ENCODE measurements at places on chromosomes 11 and 22.

DNA sequence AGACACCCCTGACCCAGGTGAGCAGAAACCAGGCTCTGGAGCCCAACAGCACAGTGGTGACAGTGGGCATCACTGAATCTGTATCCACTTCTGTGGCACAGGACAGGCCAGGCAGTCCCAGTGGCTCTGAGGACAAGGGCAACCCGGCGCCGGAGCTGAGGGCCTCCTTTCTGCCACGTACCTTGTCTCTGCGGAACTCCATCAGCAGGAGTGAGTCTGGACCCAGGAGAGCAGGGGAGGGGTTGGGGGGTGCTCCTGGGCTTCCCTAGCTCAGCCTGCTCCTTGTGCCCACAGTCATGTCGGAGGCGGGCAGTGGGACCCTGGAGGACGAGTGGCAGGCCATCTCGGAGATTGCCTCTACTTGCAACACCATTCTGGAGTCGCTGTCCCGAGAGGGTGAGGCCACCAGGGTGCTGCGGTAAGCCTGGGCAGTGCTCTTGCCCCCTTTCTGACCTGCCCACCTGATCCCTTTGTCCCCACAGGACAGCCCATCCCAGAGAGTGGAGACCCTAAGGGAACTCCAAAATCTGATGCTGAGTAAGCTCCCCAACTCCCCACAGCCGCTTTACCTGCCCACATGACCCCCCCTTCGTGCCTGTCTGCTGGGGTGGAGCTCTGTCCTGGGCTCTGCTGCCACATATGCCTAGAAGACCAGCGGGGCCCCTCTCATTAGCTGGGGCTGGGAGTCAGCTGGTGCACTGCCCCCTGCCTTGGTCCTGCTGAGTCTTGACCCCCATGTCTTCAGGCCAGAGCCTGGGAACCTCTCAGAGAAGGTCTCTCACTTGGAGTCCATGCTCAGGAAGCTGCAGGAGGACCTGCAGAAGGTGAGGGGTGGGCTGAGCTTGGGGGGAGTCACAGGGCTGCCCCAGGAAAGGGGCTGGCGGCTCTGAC lies 12.0 kb downstream of the SIPA1 start:
- peak; percentile 1 for DNase-seq

DNA sequence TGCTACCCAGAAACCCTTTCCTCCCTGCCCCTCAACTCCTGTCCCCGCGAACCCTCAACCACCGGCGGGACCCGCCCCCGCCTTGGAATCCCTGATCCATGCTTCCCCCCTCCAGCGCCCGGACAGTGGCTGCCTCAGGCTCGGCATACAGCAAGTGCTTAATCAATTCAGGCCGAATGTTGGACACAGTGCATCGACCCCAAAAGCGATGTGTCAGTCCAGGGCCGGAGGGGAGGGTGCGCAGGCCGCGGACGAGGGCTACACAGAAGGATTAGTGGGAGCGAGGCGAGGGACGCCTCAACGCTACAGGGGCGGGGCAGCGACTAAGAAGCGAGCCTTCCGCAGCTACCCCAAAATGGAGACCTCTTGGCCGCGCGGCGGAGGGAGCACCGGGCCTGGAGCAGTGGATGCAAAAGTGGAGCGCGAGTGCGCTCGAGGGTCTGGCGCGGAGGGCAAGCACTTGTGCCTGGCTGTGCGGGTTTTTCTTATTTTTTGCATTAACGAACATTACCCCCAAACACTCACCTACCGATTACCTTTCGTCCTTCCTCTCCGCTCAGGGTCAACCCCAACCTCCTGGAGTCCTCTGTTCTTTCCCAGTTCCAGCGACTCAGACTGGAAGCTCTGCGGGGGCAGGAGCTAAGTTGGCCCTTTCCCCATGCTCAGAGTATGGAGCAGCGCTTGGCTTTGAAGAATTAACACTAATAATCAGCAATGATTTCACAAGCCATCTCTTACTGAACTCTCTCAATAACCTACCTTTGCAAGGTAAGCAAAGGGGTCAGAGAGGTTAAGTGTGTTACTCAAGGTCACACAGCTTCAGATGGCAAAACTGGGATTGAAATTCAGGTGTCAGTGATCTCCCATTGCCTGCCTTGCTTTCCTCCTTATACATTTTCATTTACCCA lies 30.0 kb upstream of the WNT11 start:
- peak; percentile 73 for DNase-seq

DNA sequence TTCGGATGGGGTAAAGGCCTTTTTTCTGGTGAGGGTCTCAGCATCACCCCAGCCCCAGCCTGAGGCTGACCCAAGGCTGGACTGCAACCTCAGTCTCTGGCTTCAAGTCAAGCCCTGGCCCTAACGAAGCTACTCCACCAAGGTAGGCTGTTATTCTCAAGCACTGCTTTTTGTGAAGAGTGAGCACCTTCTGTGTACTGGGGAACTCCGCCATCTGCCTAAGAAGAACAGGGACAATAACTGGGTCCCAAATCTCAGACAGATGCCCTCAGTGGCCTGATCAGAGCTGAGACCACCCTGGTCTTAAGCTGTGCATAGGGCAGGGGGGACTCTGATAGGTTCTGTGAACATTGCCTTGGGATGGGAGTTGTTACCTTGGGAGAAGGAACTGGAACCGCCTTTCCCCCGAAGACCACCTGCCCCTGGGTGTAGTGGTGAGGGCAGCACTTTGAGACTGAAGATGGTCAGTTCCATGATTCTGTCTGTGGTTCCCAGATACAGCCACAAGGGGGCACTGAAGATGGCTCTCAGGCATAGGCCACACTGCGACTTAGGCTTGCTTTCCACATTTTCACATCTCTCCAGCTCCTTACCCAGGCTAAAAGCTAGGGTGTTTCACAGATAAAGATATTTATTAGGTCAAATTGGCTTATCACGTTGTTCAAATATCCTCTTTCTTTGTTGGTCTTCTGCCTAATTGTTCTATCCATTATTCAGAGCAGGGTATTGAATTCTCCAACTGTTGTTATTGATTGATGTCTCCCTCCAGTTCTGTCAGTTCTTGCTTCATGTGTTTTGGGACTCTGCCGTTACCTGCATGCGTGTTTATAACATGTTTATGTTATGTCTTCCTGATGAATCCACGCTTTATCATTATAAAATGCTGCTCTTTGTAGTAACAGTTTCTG lies 11.8 kb upstream of the UVRAG start:
- DNase-seq, result peak; percentile 77

- no peak for DNase-seq
Observed at GRCh38 chr11:71327156-71328085, 75.0 kb upstream of the SHANK2 start.

DNA sequence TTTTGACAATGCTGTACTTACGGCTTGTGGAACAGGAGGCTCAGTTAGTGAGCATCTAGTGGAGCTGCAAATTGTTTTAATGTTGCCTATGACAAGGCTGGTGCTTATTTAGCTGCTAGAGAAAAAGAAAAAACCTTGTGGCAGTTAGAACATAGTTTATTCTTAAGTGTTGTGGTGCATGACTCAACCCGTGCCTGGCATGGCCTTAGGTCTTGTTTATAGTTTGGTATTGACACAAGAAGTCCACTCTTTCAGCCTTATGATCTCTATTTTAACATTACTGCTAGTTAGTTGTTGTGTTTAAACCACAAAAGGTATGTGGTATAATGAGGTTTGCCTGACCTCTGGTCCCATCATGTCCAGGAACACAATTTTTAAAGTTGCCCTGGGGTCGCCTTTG lies 744.6 kb downstream of the FAM181B start:
- no peak for DNase-seq

GRCh38 chr11:29389793-29390192 lies 627.0 kb downstream of the KCNA4 start:
- no peak for DNase-seq

- no peak for DNase-seq
Observed at GRCh38 chr11:39725081-39725480, 1734.4 kb downstream of the LRRC4C start.

- no peak for DNase-seq
Observed at GRCh38 chr22:37453696-37454095, 26.4 kb upstream of the ELFN2 start.

GRCh38 chr22:27750584-27751265 lies 50.8 kb downstream of the MN1 start:
- DNase-seq, result no peak

GRCh38 chr11:128458321-128458720 lies 129.0 kb downstream of the ETS1 start:
- no peak for DNase-seq

DNA sequence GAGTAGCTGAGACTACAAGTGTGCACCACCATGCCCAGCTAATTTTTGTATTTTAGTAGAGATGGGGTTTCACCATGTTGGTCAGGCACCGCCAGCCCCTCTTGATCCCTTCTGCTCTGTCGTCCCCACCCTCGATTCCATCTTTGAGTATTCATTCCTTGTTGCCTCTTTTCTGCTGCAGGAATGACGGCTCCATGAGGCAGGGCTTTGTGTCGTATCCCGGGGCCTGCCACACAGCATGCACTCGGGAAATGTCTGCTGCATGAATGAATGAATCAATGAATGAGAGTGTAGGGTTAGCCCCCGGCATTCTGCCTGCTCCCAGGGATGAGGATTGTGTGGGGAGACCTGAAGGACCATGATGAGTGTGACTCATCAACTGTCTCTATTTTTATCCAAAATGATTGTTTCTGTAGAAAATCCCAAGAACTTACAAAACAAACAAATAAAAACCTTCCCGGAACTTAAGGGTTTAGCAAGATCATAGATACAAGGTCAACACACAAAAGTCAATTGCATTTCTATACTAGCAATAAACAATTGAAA lies 54.6 kb upstream of the SLC22A12 start:
- DNase-seq, result no peak

All from stimulated activated CD4-positive, alpha-beta T cell treated with anti-CD3 and anti-CD28 coated beads, Interleukin-15, amount 100 ng/mL, for 24 hours (primary cell).